ENCODE measurements at places on chromosomes 2 and 18.

DNA sequence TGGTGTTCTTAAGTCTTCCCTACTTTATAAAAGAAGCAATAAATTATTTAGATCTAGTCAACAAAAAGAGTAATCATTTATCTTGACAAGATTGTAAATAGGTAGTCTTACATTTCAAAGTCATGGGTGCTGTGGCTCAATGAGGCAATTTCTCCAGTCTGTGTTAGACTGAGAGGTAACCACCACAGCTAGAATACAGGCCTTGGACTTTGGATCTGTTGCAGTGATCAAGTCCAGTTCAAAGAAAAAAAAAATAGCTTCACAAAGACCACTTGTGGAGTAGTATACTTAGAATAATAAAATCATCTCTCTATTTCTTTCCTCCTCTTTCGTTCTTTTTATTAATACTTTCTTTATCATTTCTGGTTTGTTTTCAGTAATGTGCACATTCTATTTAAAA lies 93.1 kb upstream of the FSIP2 start:
- DNase-seq = no peak

- no peak for DNase-seq
Observed at GRCh38 chr2:183019718-183020442, 18.4 kb downstream of the NCKAP1 start.

DNA sequence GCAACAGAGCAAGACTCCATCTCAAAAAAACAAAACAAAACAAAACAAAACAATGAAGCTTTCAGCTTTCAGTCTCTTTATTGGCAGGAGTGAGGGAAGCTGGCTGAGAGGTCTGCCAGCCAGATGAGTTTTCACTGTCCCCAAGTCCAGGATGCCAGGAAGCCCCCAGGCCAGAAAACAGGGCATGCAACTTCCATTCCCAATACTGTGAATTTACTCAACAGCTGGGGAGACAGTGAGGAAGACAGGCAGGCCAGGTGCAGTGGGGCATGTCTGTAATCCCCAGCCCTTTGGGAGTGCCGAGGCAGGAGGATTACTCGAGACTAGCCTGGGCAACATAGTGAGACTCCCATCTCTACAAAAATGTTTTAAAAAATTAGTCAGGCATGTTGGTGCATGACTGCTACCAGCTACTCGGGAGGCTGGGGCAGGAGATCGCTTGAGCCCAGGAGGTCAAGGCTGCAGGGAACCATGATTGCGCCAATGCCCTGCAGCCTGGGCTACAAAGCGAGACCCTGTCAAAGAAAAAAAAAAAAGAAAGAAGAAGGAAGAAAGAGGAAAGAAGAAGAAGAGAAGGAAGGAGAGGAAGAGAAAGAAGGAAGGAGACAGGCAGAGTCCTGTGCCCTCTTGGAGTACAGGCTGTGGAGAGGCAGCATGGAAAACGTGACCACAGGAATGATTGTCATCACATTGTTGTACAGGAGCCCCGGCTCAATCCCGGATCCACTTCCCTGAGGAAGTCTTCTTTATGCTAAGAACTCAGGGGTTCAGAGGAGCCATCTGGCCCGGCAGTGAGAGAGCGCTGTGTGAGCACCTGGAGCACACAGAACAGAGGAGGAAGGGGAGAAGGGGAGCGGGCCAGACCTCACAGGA lies 29.2 kb upstream of the POMC start:
- no peak for DNase-seq

DNA sequence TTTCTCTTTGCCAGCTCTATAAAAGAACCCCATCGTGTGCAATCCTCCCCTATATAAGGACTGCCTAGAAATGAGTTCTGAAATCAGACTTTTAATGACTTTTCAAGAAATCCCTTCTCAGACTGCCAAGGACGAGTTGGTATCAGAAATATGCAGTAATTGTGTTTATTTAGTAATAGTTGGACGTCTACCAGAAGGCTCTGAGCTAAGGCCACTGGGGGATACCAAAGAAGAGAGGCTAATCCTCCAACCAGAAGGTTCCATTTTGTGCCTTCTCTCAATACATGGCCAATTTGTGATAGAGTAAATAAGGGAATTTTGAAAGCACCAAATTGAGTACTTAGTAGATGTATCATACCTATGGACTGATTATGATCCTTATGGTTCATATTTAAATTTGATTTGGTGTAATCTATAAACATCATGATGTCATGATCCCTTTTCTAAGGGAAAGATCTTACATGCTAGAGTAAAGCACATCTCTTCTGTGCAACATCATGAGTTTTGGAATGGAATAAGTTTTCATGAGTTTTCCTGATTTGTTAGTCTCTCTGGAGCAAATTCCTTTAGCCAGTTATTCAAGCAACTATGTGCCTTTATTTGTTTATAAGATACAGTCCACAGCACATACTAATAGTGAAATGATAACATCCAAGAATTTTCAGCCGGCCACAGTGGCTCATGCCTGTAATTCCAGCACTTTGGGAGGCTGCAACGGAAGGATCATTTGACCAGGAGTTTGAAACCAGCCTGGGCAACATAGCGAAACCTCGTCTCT lies 82.2 kb upstream of the LTBP1 start:
- DNase-seq = no peak

- no peak for DNase-seq
Observed at GRCh38 chr18:76866666-76867065, 44.3 kb downstream of the ZNF236 start.

- no peak for DNase-seq
Observed at GRCh38 chr2:75936311-75936710, 225.6 kb upstream of the GCFC2 start.

GRCh38 chr18:6745504-6746031 lies 16.1 kb downstream of the ARHGAP28 start:
- no peak for DNase-seq

- DNase-seq = no peak
Observed at GRCh38 chr2:102297891-102298290, 13.5 kb upstream of the IL1RL1 start.

Data from GDM1 (cell line).